ENCODE measurements at places on chromosomes 4 and X.

DNA sequence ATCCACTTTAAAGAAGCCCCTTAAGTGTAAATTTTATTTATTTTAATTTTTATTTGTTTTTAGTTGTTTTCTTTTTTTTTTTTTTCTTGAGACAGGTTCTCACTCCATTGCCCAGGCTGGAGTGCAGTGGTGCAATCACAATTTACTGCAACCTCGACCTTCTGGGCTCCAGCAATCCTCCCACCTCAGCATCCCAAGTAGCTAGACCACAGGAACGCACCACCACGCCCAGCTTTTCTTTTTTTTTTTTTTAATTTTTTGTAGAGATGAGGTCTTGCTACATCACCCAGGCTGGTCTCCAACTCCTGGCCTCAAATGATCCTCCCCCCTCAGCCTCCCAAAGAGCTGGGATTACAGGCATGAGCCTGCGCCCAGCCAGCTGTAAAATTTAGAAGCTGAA lies 6.0 kb downstream of the SAT1 start:
- no peak for DNase-seq

- peak; percentile 21 for DNase-seq
Measured at GRCh38 chr4:112516471-112517066, 589 bp upstream of the NEUROG2 start.

DNA sequence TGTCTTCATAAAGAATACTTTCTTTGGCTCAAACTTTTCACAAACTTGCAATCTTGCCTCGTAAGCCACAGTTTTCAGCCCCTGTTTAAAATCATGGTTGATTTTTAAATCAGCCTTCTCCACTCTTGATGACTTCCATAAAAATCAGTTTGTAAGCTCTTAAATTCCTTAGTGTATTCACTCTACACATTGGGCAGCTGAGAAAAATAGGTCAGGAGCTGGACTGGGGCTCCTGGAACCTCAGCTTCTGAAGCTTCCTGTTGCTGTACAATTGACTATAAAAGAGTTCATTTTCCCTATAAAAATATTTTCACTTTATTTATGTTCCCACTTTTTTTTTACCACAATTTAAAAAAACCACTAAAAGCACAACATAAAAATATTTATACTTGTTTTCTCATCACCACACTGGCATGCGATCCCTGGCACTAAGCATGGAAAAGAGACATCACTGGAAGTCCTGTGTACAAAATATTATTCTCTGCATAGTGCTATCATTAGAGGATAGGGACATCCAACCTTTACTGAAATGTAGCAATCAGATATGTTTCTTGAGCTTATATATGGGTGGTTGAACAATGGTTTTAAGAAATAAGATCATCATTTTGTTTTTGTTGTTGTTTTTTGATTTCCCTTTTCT lies 345.7 kb downstream of the FBXO8 start:
- no peak for DNase-seq

- DNase-seq: no peak
Measured at GRCh38 chrX:123818243-123818642, 41.6 kb upstream of the XIAP start.

DNA sequence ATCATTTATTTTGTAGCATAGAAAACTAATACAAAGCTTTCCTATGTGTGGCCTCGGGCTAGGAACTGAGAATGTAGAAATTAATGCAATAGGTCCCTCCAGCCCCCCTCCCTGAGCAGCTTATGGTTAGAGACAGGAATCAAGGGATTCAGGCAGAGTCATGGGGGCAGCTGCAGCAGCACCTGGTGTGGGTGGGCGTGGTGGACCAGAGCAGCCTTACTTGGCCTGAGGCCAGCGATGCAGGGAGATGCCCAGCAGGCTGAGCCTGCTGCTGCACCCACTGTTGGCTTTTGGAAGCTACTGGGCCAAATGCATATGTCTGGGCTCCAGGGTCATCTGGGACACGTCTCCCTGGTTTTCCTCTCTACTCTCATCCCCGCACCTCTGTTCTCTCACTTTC lies 74.0 kb downstream of the STK32B start:
- no peak for DNase-seq

GRCh38 chr4:168720396-168720900 lies 223.6 kb downstream of the PALLD start:
- DNase-seq: no peak

- no peak for DNase-seq
Measured at GRCh38 chr4:57691370-57691769, 581.2 kb upstream of the IGFBP7 start.

- DNase-seq: no peak
Measured at GRCh38 chrX:128975745-128976144, 547.5 kb downstream of the SMARCA1 start.

- DNase-seq: no peak
Measured at GRCh38 chr4:120842031-120842430, 80.5 kb downstream of the PRDM5 start.

GRCh38 chr4:57331959-57332358 lies 221.8 kb upstream of the IGFBP7 start:
- DNase-seq: no peak

- DNase-seq: no peak
Measured at GRCh38 chr4:40788331-40788730, 38.6 kb downstream of the NSUN7 start.

GRCh38 chr4:13920901-13921300 lies 293.4 kb upstream of the BOD1L1 start:
- DNase-seq: peak; percentile 34

DNA sequence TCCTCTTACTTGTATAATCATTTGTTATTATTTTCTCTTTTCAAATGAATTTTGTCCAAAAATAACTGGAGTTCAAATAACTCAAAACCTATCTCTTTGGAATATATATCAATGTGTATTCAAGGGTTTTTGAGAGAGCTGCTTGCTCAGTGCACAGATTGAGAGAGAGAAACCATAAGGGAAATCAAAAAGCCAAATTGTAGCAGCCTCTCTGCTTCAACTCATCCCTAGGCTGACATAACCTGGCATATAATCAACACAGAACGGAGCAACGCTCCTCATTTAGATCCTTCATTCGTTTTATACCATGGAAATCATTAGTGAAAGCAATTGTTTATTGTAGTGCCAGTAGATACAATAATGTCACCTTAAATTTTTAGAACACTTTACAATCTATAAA lies 1.8 kb upstream of the GPM6A start:
- DNase-seq: no peak

GRCh38 chrX:110051559-110051958 lies 48.6 kb downstream of the TMEM164 start:
- DNase-seq: no peak

DNA sequence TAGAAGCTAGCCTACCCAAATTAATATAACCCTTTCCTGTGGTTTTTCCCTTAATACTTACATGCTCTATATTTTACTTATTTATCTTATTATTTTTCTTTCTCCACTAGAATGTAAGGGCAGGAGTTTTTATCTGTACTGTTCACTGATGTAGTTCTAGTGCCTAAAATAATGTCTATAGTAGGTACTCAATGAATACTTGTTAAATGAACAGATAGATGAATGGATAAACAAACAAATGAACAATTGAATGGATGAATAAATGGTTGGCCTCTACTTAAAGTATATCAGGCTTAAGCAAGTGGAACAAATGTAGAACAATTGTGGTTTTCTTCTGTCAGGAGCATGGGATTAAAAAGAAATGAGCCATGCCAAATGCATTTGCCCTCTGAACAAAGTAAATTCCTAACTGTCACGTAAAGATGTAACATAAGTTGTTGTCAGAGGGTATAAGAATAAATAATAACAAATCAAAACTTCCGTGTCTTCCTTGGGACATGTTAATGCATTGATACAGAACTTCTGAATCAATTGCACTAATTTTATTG lies 54.1 kb downstream of the SYTL5 start:
- no peak for DNase-seq
